ENCODE measurements at places on chromosomes 4 and X.

- no peak for DNase-seq
Observed at GRCh38 chr4:101329592-101329991, 17.7 kb downstream of the PPP3CA start.

- no peak for DNase-seq
Observed at GRCh38 chrX:155778844-155779553, 102.1 kb upstream of the VAMP7 start.

DNA sequence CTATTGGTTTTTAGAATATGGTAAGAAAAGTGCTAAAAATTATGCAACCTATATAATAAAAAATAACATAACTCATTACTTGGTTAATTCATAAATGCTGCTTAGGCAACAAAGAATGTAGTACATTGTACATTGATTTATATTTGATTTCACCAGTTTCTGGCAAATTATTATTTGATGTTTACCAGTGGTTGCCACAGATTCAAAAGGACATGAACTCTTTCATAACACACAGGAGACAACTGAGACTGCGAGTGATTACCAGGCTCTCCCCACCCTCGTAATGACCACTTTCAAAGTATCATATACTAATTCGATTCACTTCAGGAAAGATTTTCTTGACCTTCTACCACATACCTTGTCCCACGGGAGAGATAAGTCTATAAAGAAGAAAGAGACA, 158.5 kb downstream of the NR3C2 start:
- no peak for DNase-seq

DNA sequence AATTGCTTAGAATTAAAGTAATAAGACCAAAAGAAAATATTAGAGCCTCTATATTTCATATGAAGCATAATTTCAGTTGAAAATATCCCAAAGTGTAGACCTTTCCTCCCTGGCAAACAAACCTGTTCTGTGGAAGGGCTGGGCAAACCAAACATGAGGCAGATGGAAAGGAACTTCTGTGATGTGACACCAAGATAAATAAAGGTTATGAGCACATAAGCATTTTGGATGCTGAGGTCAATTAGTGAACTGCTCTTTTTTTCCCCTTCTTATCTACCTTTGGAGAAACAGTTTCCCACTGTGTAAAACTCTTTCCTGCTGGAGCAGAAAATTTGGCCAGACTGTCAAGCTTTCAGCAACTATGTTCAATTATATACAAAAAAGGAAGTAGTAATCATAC, 109.6 kb upstream of the STIM2 start:
- no peak for DNase-seq

DNA sequence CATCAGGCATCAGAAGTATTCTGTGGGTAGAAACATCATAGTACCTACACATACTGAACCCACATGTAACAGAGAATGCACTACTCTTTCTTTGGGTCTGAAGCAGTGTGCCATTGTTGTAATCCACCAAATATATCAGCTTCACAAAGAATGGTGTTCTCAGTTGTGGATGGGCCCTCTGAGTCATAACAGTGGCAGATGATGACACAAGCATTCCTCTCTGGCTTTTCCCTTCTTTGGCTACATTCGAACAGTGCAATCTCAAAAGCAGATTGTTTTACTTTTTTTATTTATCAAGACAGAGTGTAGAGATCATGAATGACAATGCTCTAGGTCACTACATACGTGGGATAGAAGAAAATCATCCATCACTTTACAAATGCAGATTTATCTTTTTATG, 247.2 kb upstream of the EPHA5 start:
- no peak for DNase-seq

- no peak for DNase-seq
Observed at GRCh38 chr4:78166622-78167021, 109.5 kb downstream of the FRAS1 start.

DNA sequence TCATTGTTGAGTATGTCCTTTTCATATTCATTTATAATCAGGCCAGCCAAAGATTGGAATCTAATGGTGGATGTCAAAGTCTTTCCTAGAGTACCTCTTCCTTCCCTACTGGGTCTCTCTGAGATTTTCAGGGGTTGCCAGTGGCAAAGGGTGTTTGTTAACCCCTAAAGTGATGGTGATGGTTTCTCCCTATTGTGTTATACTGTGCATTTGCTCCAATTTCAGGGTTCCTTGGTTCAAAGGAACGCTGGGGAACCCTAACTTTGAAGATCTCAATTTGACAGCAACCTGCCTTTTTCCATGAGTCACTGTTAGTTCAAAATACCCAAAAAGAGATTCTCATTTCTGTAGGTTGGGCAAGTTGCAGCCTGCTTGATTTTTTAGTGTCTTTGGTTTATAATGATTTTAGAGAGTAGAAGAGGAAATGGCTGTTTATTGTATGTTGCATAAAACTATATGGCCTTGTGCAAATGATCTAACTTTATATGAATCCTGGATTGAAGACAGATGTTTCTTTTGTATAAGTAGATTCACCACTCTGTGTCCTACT, 23.0 kb downstream of the GAB1 start:
- no peak for DNase-seq

GRCh38 chr4:113971706-113972360, 7.6 kb downstream of the ARSJ start:
- DNase-seq: no peak

GRCh38 chrX:104929324-104929723, 291.2 kb downstream of the TEX13A start:
- no peak for DNase-seq

- DNase-seq: peak; percentile 37
Observed at GRCh38 chrX:40132751-40133150, 35.0 kb upstream of the BCOR start.

- DNase-seq: no peak
Observed at GRCh38 chr4:181046809-181047208, 1196.4 kb upstream of the TENM3 start.

DNA sequence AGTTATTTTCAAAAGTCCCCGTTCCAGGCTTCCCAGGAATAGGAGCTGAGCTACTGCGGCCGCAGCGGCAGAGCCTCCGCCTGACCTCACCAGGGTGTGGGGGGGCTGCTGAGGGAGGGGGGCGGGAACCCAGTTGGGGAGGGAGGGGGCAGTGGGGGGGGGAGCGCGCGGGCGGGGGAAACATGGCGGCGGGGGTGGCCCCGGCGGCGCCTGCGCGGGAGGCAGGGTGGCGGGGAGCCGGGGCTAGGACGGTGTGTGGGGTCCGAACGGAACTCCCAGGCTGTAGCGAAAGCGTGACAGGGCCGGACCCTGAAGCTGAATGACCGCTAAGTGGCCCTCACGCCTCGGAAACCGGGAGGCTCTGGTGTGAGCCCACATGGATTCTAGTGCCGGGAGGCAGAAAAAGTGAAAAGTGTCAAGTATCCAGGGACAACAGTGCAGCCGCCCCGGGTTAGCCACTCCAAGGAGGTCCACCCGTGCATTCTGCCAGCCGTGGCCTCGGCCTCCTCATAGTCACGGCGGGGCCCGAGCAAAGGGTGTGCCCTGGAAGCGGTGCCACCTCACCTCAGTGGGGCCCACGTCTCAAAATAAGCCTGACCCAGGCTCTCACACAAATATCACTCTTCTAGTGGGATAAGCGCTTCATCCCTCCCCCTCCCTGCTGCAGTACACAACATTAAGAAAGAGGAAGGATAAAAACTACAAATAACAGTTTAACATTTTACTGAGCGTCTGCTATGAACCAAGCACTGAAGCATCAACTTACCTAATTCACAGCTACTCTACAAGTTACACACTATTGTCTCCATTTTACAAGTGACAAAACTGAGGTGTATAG, at the start of gene KLHL13:
Gene KLHL13, minus strand, starts transcription at position 98 of the 838 bp plus-strand sequence. CDS start 88,337 bp downstream, outside the sequence.
- peak; percentile 73 for DNase-seq

GRCh38 chr4:135065366-135065765, 863.8 kb upstream of the PABPC4L start:
- no peak for DNase-seq

DNA sequence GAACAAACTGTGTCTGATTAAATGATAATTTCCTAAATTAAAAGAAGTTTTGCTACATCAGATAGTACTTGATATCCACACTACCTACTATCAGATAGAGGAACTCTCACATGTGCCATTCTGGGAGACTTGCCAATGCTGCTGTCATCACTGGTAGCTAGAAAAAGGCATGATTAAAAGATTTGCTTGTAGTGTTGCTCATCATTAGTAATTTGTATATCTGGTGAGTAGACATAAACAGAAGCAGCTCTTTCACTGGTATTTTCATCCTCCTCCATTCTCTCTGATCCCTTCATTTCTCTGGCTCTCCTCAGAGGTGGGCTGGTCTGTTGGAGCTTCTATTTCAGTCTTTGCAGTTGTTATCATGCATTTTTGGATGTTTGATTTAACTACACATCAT, 56.0 kb downstream of the SPRY1 start:
- no peak for DNase-seq

DNA sequence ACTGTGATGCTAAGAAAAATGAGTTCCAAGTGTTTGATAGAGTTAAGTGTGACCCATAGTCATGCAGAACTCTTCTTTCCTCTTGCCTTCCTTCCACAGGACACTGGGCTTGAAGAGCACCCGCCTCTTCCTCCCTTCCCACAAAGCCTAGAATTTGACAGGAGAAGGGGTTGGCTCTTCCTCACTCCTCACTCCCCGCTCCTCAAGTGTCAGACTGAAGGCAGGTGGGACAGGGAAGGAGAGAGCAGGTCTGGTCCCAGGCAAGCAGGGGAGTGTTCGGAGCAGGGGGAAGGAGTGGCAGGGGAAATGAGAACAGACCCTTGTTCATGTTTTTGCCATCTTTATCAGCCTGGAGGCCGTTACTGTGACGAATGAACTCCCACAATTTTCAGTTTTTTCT, 10.7 kb downstream of the MAGED2 start:
- no peak for DNase-seq

- no peak for DNase-seq
Observed at GRCh38 chr4:122873821-122874593, 47.4 kb downstream of the FGF2 start.

GRCh38 chr4:55458164-55458563, 62.4 kb downstream of the TMEM165 start:
- no peak for DNase-seq

DNA sequence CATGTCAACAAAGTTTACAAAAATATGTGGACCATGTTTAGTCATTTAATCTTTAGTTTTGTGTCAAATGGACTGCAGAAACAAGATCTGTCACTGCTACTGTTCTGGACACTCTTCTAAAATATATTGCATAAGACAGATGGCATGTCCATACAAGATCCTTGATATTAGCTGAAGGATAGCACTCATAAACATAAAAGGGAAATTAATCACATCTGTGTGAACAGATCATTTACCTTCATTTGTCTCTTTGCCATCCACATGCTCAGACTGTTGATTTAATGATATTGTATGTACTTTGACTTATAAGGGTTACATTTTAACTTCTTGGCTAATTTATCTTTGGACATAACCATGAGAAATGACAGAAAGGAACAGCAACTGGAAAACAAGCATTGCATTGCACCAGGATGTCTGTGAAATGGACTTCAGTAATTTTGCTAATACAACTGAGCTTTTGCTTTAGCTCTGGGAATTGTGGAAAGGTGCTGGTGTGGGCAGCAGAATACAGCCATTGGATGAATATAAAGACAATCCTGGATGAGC, at the start of gene UGT2B7:
Gene UGT2B7, plus strand, starts transcription at position 364 of the 546 bp plus-strand sequence. Its CDS starts 47 bp downstream, at position 411.
- no peak for DNase-seq

GRCh38 chr4:154781126-154781982, at the start of gene RBM46:
RBM46 (plus strand) TSS chr4:154781272; CDS start chr4:154796753, 15,481 bp downstream.
- no peak for DNase-seq

GRCh38 chr4:851701-852430, 25.9 kb upstream of the CPLX1 start:
- DNase-seq: peak; percentile 6

DNA sequence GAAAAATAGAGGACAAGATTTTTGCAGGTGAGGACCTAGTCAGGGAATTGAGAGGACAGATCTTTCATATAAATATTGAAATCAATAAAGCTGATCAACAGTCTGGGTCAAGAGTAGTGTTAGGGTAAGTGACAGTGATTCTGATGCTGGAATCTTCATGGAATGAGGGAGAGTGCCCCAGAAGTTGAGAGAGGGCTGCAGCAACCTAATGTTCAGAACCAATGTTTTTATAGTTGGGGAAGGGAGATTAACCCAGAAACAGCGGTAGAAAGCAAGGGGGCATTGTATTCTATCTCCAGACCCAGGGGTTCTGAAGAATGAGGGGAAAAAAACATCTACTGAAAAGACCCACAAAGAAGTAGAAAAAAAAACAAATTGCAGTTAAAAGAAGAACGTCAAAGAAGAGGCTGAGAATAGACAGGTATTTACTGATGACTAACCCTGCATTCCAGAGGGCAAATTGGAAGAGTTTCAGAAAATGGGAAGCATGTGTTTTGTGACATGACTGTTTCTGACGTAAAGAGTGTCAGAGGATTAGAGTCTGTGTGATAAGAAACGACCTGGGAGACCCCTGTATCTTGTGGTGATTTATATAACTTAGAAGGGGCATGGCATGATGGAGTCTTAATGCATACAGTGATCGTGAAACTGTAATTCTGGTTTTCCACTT, 819.6 kb upstream of the EPHA5 start:
- DNase-seq: no peak

DNA sequence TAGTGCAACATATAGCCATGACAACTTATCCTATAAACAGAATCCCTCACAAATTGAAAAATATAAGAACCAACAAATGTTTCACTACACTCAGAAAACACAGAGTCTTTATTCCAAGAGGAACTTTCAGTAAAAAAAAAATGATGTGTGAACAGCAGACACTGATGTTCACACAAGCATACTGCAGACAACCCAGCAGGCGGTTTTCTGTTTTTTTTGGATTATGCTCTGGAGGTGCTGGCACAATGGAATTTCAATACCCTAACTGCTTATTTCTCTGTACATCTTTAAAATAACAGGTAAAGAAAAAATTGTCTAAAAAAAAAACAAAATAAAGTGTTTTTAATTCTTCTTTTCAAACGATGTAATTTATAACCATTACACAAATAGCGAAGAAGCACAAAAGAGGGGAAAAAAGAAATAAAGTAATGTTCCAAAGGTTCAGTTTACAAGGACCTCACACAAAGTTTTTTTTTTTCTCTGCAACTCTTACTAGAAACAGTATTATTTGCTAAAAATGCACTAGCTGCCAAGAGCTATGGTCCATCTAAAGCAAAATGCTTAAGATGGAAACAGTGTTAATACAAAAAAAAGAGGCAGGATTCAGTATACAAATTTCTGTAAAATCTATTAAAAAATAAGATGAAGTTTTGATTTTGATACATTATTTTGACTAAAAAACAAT, 55.3 kb downstream of the ANAPC10 start:
- no peak for DNase-seq

- DNase-seq: no peak
Observed at GRCh38 chr4:82031376-82031927, 342.3 kb downstream of the HNRNPD start.

DNA sequence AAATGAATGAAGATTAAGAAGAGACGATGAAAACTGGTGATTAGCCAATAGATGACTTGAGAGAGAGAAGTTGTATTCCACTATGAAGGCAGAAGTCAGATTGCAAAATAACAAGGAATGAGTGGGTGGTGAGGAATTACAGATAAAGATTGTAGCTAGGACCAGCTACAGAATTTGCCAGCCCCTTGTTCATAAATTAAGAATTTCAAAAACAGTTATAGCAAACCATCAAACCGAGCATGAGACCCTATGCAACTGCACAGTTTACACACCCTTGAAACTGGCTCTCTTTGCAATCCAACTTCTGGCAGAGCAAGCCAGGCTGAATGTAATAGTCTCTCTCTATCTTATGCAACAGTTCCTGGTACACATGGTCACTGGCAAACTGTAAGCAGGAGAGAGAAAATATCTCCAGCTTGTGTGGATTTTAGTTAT, 35.2 kb downstream of the STAP1 start:
- DNase-seq: no peak

- DNase-seq: no peak
Observed at GRCh38 chr4:173012608-173013007, 156.0 kb upstream of the GALNT7 start.
